CD4-positive, alpha-beta T cell treated with Interleukin-21 for 1 hour (primary cell): ENCODE measurements at places on chromosomes 2 and 18.

GRCh38 chr2:171531836-171532450, 9.7 kb downstream of the CYBRD1 start:
- no peak for DNase-seq

DNA sequence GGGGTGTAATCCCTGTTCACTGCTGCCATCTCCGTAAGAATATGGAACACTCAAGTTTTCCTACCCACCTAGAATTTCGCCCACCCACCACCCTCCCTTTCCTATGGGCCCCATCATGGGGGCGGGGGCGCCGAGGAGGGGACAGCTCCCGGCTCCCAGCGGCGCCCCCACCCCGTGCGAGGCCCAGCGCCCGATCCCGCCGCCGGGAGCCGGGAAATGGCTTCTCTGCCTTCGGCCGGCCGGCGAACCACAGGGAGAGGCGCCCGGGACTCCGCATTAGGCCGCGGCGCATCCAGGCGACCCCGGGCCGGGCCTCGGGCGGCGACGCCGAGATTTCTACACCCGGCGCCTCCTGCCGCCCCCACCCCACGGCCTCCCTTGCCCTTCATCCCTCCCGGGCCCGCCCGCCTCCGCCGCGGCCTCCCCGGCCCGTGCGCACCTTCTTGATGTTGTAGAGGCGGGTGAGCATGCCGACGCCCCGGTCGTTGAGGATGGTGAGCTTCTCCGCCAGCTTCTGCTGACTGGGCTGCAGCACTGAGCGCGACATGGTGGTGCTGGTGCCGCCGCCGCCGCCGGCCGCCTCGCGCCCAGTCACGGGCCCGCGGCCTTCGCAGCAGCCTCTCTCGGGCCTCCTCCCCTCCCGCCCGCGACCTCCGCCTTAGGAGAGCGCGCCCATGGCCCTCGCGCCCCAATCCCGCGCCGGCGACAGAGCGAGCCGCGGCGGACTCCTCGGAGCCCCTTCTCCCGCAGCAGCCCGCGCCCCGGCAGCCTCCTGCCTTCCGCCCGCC, 510 bp downstream of the NCKAP1 start:
- no peak for DNase-seq

GRCh38 chr2:240388471-240389301, 46.8 kb upstream of the GPC1 start:
- DNase-seq: no peak

- peak; percentile 42 for DNase-seq
Measured at GRCh38 chr2:112836695-112837117, at the start of gene IL1B. Gene IL1B (minus strand): TSS chr2:112836779. CDS start chr2:112836229, 550 bp downstream.

DNA sequence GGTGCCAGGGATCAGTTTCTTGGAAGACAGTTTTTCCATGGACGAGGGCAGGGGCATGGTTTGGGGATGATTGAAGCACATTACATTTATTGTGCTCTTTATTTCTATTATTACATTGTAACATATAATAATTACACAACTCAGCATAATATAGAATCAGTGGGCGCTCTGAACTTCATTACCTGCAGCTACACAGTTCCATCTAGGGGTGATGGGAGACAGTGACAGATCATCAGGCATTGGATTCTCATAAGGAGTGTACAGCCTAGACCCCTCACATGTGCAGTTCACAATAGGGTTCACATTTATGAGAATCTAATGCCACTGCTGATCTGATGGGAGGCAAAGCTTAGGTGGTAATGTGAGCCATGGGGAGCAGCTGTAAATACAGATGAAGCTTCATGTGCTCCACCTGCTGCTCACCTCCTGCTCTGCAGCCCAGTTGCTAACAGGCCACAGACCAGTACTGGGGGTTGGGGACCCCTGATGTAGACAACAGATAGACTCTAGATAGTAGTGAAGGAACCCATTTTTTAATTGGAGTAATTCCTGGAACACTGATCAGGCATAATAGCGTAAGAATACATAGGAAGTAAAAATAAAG, 41.5 kb upstream of the MC4R start:
- DNase-seq: no peak

DNA sequence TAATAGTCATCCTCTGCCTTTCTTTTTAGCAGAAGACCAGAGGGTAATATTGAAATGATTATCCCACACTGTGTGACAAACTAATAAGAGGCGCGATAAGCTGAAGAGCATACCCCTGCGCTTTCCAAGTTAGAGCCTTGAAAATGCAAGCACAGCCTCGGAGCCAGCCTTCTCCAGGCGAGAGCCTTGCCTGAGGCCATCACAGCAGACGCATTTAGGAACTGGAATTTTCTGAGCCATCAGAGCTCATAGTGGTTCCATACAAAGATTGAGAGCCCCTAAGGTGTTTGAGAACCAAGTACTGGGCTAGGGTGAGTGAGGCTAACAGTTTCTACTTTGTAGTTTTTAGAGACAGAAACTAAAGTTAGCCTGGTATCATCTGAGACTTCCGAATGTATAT, 19.9 kb downstream of the PSMG2 start:
- DNase-seq: no peak

GRCh38 chr2:147471126-147471525, 373.7 kb upstream of the ACVR2A start:
- no peak for DNase-seq

DNA sequence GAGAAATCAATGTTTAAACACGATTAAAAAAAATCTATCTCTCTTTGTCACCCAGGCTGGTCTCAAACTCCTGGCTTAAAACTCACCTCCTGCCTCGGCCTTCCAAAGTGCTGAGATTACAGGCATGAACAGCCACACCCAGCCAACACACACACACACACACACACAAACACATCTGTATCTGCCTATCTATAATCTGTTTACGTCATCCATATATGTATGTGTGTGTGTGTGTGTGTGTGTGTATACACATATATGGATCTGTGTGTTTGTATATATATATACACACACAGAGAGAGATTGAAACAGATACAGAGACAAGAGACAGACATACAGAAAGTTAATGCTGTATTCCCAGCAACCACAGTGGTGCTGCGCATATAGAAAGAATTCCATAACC, 497.1 kb downstream of the DSC3 start:
- no peak for DNase-seq

DNA sequence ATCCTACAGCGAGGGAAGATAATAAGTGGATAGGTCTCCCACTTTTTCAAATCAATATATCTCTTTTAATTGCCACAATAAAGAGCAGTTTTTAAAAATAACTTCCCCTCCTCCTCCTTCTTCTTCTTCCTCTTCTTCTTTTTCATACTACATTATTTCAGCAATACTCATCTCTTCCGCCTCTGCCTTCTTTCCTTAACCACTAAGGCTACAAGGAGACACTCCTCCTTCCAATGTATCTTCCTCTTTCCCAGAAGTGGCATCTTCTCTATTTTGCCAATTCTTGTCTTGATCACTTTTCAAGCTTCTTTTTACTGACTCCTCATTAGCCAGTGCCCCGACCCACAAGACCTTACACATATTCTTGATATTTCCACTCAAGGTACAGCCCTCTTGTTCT, 546.6 kb upstream of the CHAC2 start:
- no peak for DNase-seq

- no peak for DNase-seq
Measured at GRCh38 chr18:51330148-51330547, 132.7 kb upstream of the MEX3C start.

DNA sequence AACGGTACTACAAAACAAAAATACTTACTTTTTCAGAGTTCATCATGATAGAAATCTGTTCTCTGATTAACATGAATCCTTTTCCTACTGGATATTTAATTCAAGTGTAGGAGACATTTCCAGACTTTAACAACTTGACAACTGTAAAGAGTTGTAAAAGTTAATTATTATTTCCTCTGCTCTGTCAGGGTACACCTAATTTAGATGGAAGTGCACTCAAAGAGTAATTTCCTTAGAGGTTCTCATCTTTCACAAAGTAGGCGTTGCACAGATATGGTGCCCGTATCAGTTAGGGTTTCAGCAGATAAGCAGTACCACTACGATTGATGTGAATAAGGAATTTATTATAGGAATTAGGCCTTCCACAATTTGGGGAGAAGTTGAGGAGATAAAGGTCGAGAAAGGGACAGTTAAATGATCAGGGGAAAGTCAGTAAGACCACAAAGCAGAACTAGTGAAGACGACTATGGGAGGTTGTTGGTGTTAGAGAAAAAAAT, 16.2 kb upstream of the PDE11A start:
- no peak for DNase-seq

- no peak for DNase-seq
Measured at GRCh38 chr2:177872286-177872685, 200.3 kb downstream of the PDE11A start.

DNA sequence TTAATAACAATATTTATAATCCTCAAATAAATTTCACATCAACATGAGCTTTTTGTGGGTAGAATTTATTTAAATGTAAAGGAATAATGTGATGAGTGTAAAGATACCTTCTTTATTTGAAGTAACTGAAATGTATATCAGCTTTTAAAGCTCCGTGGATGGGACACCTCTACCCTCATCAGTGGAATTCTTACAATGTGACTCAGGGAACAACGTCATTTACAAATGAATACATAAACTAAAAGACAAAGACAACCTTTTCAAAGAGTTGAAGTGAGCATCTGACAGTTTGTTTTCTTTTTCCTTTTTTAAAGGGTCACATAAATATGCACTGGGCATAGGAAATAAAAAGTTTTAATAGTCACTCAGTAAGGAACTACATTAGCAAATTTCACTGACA, 1127.0 kb upstream of the CRIM1 start:
- no peak for DNase-seq

DNA sequence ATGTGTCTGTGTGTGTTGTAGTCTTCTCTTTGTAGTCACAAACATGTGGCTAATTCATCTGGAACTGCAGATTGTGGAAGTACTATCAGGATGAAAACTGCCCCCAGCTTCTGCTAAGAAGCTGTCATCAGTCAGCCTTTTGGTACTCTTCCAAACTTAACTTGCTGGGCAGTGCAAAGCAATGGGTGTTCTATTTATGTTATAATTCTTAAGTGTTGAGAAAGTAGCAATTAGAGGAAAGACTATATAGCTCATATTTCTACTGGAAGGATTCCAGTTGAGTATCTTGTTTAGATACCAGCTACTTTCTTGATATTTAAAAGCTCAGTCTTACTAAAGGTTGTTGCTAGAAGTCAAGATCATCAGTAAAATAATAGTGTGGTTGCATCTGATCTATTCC, 52.1 kb downstream of the SLC38A11 start:
- no peak for DNase-seq

GRCh38 chr2:27390822-27391679, 10.5 kb upstream of the ZNF513 start:
- peak; percentile 74 for DNase-seq

- no peak for DNase-seq
Measured at GRCh38 chr2:47688561-47688960, 94.4 kb upstream of the MSH6 start.

DNA sequence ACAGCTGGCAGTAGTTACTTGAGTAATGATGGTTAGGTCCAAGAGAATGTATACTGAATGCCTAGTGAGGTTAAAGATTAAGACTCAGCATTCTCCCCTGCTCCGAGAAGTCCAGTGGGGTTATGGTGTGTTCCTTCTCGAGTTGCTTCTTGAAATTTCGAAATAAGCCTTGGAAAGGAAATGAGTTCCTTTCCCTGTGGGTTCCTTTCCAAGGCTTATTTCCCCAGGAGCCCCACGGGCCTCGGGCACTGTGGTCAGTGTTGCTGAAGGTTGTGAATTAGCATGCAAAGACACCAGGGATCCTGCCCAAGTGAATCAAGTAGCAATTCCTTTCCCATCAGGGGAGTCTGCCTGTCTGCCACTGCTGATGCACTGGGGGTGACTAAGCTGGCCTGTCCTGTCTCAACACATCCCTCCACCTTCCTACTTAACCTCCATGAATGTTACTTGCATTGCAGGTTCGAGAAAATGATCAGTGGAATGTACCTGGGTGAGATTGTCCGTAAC, 53.6 kb downstream of the HK2 start:
- DNase-seq: no peak

- DNase-seq: no peak
Measured at GRCh38 chr2:147173798-147174197, 671.0 kb upstream of the ACVR2A start.

GRCh38 chr18:59459369-59460071, 100.5 kb upstream of the LMAN1 start:
- peak; percentile 1 for DNase-seq

GRCh38 chr2:171383134-171383533, 50.7 kb downstream of the METTL8 start:
- DNase-seq: no peak

DNA sequence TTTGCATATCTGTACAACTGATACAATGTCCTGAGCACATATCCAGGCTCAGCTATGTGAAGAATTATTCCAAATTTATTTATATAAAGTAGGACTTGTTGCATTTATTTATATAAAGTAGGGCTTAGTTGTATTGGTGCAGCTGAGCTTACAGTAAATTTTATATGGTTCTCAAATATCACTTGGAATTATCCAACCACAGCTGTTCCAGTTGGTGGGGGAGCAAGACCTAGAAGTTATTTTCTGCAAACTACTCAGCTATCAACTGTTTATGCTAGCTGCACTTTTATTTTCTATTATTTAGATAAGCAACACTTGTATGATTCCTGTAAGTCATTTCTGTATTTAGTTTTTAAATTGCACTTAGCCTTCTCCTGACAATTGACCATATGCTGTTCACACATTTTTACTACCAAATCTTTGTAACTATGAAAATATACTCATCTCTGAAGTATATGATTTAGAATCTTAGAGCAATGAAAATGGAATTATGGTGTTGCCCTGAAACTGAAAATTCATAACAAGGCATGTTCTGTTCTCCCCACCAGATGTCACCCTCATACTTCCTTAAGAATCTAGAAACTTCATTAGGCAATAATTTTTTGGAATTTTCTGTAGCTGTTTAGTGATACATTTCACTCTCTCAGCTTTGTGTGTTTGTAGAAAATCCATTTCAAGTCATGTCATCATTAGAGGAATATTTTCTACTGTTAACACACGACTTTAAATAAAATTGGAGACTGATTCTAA, 157.0 kb upstream of the CBLN2 start:
- no peak for DNase-seq

GRCh38 chr2:24272907-24273306, 87.4 kb downstream of the ITSN2 start:
- DNase-seq: no peak

- peak; percentile 9 for DNase-seq
Measured at GRCh38 chr2:164737612-164738081, 104.0 kb downstream of the COBLL1 start.
